Left forelimb (tissue), 1 donor: ENCODE measurements at places on chromosomes 5 and 9.

DNA sequence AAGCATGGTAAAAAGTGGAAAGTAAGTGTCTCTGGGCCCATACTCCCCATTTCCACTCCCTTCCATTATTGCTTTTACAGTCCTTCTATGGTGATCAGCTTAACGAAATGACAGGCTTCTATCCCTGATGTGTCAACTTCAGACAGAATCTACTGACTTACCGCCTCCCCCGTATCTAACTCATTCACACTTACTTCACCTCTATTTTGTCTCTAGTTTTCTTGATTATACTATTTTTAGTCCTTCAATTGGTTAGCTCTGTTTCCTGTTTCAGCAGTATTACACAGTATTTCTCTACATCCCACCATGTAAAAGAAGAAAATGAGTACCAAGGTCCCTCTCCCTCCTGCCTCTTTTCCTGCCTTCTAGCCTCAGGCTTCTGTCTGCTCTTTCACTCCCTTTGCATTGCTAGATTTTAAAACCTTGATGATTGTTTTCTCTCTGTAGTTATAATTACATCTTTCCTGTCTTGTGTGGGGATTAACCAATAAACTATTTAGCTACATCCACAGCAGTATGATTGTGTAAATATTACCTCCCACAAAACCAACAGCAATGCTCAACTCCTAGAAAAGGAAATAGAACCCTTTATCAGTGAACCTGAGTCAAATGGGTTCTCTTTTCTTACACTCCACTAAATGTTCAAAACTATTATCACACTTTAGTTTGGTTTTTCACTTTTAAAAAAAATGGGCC is 53.4 kb downstream of the GNAQ start:
- no peak for DNase-seq

DNA sequence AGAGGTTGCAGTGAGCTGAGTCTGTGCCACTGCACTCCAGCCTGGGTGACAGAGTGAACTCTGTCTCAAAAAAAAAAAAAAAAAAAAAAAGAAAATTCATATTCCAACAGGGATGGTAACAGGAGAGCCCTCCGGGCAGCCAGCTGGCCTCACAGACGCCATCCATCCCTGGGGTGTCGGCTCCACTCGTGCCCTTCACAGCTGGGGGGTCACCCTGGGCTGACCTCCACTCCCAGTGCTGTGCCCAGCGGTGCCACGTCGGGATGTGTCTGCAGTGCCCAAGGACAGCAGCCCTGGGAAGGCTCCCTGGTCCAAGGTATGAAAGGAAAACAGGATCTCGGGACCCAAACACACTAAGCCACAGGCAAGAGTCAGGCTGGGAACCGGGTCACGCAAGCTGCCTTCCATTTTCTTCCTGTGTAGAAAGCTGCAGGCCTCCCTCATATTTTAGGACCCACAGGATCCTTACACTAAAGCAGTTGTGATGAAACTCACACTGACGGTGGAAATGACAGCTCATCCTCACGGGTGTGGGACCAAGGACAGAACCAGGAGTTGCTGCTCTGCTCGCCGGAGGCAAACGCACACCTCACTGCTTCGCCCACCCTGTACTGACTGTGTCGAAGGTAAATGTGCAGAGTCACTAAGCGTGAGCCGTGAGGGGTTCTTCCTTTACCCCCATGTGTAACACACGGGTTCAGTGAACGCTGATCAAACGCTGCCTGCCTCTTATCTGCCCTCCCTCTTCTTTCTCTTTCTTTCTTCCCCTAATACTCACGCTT is 5.3 kb downstream of the SLC12A7 start:
- no peak for DNase-seq

DNA sequence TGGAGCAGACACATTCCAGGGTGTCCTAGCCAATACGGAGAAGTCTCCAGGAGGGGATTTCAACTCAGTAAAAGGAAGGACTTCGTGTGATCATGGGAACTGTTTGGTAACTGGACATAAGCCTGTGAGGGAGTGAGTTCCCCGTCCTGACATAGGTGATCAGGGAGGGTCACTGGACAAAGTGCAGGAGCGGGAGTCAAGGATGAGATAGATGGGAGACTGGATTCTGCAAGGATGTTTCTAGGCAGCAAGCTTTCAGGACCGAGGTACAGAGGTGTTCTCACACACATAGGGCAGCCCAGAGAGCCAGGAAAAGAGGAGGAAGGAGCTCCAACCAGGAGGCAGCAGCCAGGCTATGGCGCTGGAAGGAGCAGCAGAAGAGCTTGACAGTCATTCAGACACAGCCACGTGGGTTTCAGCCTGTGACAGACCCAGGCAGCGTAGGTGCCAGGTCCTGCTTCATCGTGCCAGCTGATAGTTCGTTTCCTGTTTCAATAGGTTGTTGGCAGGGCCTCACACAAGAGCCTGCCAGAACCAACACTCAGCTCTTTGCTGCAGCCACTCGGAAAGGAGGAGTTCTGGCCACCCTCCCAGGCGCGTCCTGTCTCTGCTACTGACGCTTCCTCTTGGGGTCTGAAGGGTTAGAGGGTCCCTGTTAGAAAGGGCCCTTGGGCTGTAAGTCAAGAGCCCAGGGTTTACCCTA is 84.1 kb downstream of the AMBP start:
- DNase-seq = peak; percentile 74

- no peak for DNase-seq
Measured at GRCh38 chr5:149060325-149060724, 2.5 kb downstream of the SH3TC2 start.

GRCh38 chr5:147075187-147075586 is 159.6 kb upstream of the STK32A start:
- DNase-seq = no peak

DNA sequence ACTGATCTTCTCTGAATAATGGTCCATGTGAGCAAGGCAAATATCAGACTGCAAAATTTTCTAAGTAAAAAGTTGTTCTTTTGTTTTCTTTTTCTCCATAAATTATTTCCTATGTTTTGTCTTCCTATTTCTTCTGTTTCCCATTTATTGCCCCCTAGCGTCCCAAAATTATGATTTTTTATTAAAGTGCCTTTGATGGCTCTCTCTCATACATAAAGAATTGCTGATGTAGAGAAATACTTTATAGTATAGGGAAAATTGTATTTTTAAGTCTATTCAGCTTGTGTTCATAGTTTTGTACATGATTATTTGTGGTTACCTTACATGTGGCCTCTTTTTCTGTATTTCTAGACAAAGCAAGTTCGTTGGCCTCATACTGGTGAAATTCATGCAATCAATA is 1031.2 kb downstream of the EFNA5 start:
- no peak for DNase-seq

- no peak for DNase-seq
Measured at GRCh38 chr5:142531977-142532780, 153.7 kb downstream of the FGF1 start.

GRCh38 chr9:83011611-83012010 is 51.3 kb downstream of the RASEF start:
- no peak for DNase-seq

- no peak for DNase-seq
Measured at GRCh38 chr9:102479191-102479590, 515.9 kb upstream of the CYLC2 start.

DNA sequence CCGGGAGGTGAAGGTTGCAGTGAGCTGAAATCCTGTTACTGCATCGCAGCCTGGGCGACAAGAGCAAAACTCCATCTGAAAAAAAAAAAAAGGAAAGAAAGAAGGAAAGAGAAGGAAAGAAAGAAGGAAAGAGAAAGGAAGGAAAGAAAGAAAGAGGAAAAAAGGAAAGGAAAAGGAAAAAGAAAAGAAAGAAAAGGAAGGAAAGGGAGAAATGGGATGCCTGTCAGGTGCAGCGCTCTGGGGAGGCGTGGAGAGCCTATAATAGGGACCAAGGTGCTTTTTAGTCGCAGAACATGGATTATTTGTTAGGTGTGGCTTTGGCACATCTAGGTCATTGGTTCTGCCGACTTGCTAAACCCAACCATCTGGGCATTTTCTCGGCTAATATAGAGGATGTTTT is 17.9 kb downstream of the EXOSC2 start:
- no peak for DNase-seq

DNA sequence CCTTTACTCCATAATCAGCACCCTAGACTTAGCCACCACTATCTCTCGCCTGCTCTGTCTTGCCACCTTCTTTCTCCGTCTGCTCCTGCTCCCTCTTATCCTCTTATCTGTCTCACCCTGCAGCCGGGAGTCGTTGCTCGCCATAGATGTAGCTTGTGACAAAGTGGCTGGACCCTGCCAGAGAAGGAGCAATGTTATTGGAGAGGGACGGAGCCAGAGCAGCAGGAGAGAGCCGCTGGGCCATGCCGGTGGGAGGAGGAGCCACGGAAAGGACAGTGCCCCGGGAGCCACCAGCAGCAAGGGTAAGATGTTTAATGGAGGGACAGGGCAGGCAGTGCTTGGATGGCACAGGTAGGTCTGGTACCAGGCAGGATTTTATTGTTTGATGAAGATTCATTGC is 137.3 kb downstream of the SEC61B start:
- no peak for DNase-seq

DNA sequence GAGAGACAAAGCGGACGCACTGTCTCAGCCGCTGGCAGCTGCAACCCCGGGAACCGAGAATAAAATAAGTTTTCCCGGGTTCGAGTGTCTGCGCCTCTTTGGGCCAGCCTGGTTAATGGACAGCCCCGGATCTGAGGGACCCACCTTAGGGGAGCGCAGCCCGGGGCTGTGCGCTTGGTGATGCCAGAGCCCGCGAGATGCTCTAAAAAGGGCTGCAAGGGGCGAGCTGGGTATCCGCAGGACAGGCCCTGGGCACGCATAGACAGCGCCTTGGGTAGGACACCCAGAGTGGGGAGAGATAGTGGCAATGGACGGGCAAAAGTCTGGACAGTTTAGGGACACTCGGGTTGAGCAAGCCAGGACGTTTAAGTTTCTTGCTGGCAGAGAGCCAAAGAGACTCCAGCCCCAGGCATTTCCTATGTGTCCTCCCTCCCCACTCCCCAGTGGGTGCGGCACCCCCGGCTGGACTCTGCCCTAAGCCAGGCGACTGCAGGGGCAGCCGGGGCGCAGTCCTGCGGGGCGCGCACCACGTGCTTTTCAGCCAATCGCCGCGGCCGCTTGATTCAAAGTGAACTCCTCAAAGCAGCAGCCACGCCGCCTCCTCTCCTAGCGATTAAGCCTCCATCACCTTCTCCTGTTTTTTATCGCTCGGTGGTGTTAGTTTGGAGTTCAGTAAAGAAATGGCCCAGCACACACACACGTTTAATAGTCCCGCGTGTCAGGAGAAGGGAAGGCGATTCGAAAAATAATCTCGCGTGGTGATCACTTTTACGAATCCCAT is 616 bp upstream of the ENC1 start:
- peak; percentile 87 for DNase-seq

GRCh38 chr9:89495824-89496560 is 1.9 kb downstream of the SEMA4D start:
- no peak for DNase-seq

DNA sequence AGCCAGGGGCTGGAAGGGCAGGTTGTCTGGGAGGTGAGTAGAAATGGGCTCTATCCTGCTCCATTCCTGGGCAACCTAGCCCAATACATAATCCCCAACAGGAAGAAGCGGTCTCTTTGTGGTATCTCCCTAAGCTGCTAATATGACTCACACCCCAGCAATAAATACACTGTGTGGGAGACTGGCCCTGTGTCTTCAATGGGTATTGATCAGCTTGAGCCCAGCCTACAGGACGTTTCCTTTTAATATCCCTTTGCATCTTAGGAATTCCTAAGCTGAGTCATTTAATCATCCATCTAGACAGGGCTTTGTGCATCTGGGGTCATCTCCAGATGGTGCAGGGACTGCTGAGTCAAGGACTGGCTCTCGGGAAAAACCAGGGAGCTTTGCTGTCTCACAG is 207.0 kb upstream of the PANK3 start:
- DNase-seq = no peak

DNA sequence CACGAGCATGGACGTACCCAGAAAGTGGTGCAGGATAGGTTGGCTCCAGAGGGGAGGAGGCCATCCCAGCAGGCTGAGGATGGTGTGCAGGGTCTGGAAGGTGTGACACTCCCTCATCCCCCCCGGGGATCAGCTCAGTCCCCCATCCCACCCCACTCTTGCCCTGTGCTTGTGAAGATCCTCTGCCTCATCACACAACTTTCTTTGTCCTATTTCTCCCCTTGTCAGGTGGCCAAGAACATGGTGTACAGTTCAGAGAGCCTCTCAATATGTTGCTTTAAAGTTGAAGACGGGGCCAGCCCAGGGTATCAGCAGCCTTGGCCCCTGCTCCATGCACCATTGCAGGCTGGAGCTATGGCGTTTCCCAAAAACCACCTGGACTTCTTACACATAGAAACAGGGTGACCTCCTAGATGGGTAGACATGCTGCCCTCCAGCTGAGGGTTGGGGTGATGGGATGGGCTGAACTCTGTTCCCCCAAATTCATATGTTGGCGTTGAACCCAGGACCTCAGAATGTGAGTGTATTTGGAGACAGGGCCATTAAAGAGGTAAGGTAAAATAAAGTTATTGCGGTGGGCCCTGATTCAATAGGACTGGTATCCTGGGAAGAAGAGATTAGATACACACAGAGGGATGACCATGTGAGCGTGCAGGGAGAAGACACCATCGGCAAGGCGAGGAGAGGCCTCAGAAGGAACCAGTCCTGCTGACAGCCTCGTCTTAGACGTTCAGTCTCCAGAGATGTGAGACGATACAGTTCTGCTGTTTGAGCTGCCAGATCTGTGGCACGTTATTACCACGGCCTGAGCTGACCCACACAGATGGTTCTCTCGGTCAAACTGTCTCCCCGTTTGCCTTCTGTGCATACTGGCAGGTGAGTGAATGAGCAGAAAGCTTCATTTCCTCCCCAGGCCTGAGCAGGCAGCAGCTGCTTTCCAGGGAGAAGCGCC is 272.5 kb downstream of the GADD45G start:
- DNase-seq = peak; percentile 55

DNA sequence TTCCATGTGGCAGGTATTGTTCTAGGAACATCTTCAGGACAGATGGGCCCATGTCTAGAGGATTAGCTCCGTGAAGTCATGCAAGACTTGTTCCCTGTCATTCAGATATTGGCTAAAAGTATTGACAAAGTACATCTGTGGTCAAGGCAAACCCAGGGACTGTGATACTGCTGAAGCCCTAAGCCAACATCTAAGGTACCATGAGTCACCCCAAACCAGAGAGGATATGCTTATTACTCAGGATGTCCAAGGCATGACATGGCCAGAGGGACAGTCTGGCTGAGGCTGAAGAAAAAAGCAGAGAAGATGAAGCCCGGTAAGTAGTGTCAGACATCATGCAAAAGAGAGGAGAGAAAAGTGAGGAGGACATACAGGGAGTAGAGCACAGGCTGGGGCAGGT is 31.0 kb downstream of the HMHB1 start:
- DNase-seq = no peak

GRCh38 chr5:11522796-11523195 is 381.4 kb downstream of the CTNND2 start:
- no peak for DNase-seq

- no peak for DNase-seq
Measured at GRCh38 chr5:88877826-88878225, 5.2 kb downstream of the MEF2C start.

DNA sequence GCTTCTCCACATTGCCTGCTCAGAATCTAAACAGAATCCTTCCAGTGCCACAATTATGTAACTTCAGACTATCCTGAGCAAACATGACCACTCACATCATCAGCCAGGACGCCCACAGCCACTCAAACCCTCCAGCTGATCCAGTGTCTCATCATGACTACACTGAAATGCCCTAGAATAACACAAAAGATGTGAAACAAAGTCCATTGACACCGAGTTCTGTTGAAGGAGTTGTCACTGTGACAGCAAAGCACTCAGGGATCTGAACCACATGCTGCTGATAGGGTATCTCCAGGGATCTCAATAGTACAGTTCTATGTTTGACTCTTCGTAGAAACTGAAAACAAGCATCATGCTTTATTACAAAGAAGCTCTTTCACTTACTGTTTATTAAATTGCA is 150.2 kb downstream of the GABBR2 start:
- DNase-seq = no peak
